ENCODE measurements at places on chromosomes 12 and 14.

DNA sequence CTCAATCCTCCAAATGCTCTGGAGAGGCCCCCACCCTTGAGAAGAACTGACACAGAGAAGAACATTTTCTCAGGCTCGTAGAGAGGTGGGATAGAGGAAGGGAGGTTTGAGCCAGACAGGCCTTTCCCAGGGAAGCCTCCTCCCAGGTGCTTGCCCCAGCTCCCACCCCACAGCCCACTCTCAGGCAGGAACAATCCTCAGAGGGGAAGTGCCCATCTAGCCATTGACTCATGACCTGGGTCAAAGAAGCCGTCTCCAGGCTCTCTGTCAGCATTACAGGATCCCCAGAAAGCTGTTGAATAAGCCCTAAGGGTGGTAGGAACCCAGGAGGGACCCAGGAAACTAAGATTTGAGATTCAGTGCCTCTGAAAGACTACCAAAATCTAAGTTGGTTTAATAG is 3.8 kb downstream of the AQP6 start:
- DNase-seq, result no peak
- no peaks in the 10 kb centered on the region for H3K36me3 ChIP-seq
- H3K4me1 ChIP-seq, result peaks cover 29% of the 10 kb centered on the region
- H3K4me3 ChIP-seq, result no peak overlapping the region
- H3K27me3 ChIP-seq, result no peaks in the 10 kb centered on the region

DNA sequence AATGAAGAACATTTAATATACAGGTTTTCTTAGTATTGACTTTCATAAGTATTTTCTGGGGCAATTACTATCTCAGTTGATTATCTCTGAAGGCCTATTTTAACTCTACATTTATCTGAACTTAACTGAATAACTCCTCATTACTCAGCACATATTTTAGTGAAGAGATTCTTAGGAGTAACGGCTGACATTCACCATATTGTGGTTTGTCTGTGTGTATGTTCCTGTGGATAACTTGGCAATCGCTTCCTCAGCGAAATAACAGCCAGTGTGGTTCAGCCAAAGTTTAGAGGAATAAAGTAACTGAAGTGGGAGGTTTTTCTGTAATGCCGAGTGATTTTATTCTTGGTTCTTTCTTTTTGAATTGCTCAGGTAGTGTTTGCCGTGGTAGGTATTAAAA is 168.0 kb downstream of the RAD51B start:
- no peak overlapping the region for H3K27ac ChIP-seq
- no peaks in the 10 kb centered on the region for H3K4me1 ChIP-seq
- H3K36me3 ChIP-seq, result no peaks in the 10 kb centered on the region
- H3K4me3 ChIP-seq, result no peak overlapping the region
- no peaks in the 10 kb centered on the region for H3K27me3 ChIP-seq

DNA sequence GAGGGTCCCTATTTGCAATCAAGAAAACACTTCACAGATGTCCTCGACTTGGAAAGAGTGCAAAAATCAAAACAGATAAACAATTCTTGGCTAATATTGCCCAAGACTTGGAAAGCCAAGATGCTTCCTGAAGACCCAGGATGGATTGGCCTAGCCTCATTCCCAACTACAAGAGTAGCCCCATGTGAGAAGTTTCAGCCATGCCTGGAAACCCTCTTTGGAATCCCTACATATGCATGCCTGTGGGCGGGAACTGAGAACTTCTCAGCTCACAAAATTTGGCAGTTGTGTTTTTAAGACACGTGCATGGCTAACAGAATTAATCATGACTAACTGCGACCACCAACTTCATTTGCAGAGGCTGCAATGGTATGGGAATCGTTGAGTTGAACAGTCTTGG is 283.2 kb upstream of the TBX3 start:
- no peaks in the 10 kb centered on the region for H3K27me3 ChIP-seq
- H3K27ac ChIP-seq, result no peak overlapping the region
- no peak overlapping the region for H3K4me3 ChIP-seq
- no peaks in the 10 kb centered on the region for H3K36me3 ChIP-seq
- DNase-seq, result no peak

GRCh38 chr14:101862177-101862576 is 100.7 kb downstream of the PPP2R5C start:
- H3K4me1 ChIP-seq, result peaks cover 9% of the 10 kb centered on the region
- no peaks in the 10 kb centered on the region for H3K36me3 ChIP-seq
- no peak for DNase-seq
- H3K4me3 ChIP-seq, result no peak overlapping the region
- H3K27me3 ChIP-seq, result no peaks in the 10 kb centered on the region

DNA sequence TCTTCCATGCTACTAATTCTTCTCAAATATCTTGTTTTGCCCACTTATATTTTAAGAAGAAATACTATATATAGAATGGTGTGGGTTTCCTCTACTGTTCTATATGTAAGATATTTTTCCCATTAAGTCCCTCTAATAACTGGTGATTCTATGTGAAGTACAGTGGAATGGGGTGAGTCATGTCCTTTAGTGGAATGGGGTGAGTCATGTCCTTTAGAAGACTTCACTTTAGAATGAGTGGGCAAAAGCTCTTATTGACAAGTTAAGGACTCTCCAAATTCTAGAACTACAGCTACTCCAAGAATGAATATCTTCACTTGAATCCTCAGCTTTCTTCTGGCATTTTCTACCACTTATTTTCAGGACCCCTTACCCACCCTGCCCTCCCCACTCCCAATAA is 349.9 kb downstream of the ETNK1 start:
- DNase-seq, result no peak
- H3K4me3 ChIP-seq, result no peak overlapping the region

- no peak overlapping the region for H3K4me3 ChIP-seq
- H3K4me1 ChIP-seq, result no peaks in the 10 kb centered on the region
- no peaks in the 10 kb centered on the region for H3K27me3 ChIP-seq
- no peaks in the 10 kb centered on the region for H3K36me3 ChIP-seq
Observed at GRCh38 chr12:130498589-130499385, 161.1 kb downstream of the PIWIL1 start.

GRCh38 chr12:40238266-40238902 is 13.6 kb downstream of the LRRK2 start:
- no peaks in the 10 kb centered on the region for H3K36me3 ChIP-seq
- DNase-seq, result no peak
- H3K27ac ChIP-seq, result peak overlapping the region; percentile 39
- H3K27me3 ChIP-seq, result no peaks in the 10 kb centered on the region
